DMS79 (cell line): ENCODE measurements at places on chromosomes 5 and 9.

DNA sequence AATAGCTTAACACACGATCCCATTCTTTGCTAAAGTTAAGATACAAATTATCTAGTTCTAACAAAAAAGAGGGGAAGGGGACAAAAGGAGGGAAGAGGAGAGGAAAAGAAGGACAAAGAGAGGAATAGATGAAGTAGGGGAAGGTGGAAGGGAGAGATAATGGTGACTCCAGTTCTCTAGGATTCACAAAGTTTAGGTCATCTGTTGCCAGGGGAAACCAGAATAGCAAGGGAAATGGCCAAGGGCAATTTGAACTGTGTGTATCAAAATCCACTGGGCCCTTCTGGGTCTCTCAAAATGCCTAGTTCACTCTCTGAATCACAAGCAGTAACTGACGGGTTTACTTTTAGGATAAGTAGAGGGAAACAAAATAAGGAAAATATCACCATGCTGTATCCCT, 7.6 kb downstream of the SLC24A2 start:
- no peak for DNase-seq

- DNase-seq: no peak
These were observed 292.2 kb downstream of the GAS1 start for GRCh38 chr9:86655147-86655546.

DNA sequence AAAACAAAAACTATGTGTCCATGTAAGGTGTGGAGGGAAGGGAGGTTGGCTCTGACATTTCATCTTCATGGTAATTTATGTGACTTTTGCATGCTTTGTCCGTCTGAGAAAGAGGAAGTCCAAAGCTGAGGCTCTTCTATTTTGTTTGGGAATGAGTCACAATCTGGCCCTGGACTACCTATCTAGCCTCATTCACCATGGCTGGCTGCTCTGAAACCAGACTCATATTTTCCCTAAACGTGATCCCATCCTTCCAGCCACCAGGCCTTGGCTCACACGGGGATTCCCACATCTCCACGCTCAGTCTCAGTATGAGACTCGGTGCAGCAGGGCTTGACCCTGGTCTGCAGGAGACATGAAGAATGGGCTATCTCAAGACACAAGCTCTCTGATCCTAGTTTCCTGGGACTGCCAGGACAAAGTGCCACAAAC, 672.8 kb downstream of the ACTL7B start:
- DNase-seq: no peak

DNA sequence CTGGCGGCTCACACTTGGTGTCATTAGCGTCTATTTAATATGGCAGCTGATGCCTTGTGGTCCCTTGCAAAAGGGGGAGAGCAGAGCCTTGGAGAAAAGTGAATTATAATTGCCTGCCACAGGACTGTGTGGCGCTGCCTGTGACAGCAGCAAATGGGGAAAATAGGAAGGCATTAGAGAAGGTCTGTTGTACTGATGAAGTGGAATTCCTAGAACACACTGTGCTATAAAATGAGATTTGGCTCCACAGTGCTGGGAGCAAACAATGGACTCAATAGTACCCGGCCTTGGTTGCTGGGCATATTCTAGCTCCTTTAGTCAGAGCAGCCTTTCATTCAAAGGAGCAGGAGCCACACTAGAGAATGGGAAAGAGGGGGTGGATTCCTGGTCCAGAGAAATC, 21.3 kb downstream of the SEMA6A start:
- DNase-seq: no peak

GRCh38 chr5:107937204-107937603, 266.5 kb upstream of the EFNA5 start:
- no peak for DNase-seq

GRCh38 chr5:2603272-2603575, 148.3 kb downstream of the IRX2 start:
- no peak for DNase-seq

DNA sequence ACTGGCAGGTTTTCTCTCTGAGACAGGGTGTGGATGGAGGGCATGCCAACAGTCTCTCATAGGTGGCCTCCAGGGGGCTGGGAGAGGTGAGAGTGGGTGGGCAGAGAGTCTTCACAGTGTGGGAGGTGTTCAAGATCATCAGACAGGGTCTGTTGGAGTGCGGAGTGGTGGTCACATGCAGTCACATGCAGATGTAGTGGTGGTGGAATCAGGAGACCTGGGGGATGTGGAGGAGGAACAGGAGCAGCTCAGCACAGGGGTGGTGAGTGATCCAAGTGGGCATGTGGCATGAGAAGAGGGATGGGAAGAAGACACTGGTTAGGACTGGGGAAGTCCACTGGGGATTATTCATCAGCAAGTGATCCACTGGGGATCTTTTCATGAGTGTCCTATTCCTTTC, 5.8 kb downstream of the GM2A start:
- DNase-seq: no peak

GRCh38 chr5:40521108-40521785, 158.5 kb upstream of the PTGER4 start:
- no peak for DNase-seq

DNA sequence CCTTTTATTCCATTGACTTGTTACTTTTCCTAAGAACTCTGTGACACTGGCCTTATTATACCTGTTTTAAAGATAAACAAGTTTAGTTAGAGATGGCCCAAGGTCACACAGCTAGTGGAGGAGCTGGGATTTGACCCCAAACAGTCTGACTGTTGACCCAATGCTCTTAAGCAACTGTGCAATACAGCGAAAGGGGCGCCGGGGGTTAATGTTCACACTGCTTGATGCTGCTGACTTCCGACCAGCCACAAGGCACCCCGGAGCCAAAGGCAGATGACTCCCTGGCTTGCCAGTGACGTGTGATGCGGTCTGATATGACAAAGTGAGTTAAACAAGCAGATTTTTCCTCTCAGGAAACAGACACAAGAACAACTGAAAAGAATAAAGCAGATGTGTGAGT, 23.9 kb downstream of the PIK3R1 start:
- DNase-seq: no peak

DNA sequence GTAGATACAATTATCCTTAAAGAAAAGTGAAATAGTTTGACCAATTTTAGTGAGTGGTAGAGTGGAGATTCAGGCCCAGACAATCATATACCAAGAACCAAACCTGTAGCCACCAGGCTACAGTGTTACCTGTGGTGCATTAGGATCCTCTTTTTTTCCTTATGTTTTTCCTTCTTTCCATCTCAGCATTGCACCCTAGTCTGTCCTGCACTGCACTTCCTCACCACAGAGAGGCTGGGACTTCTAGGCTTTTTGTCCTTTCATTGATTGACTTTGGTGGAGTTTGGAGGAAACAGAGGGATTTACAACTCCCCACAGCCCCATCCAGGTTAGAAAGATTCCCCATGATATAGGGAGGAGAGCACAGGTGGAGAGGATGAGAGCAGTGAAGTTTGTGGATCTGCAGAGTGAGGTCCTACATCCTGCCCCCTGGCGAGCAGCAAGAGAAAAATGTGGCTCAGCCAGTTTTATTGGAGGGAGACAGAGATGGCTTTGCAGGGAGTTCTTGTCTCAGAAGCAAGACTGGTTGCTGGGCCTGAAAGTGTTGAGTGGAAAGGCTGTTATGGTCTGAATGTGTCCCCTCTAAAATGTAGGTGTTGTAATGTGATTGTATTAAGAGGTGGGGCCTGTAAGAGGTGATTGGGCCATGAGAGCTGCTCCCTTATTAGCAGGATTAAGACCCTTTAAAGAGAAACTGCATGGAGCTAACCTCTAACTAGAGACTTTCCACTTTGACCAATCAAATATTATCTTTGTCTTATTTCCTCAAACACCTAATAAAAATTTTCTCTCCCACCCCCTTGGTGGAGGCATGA, 36.2 kb downstream of the KIF4B start:
- no peak for DNase-seq

GRCh38 chr9:38254756-38255155, 137.7 kb upstream of the ALDH1B1 start:
- DNase-seq: no peak

- no peak for DNase-seq
These were observed 499.1 kb downstream of the DMAC1 start for GRCh38 chr9:7300484-7300883.

GRCh38 chr9:98917746-98918487, 25.8 kb upstream of the COL15A1 start:
- no peak for DNase-seq

GRCh38 chr5:146079695-146080373, 25.5 kb downstream of the PLAC8L1 start:
- no peak for DNase-seq

GRCh38 chr5:132383261-132383660, 13.8 kb downstream of the SLC22A5 start:
- DNase-seq: no peak

- no peak for DNase-seq
These were observed 935.7 kb upstream of the NUDT12 start for GRCh38 chr5:104498281-104498680.

DNA sequence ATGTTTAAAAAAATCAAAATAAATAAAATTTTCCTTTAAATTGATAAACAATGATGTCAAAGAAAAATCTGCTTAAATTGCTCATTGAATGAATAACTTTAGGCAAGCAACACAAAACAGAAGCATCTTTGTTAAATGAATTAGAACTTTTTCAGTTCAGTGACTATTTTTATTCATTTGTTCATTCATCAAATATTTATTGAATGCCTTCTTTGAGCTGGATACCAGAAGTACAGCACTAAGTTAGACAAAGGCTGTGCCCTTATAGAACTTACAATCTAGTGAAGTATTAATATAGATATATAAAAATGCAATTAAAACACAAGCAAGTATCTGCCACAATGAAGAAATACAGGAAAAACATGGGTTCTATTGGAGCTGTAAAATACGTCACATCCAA, 10.8 kb downstream of the FNIP1 start:
- no peak for DNase-seq

GRCh38 chr5:143165049-143165880, 238.2 kb downstream of the NR3C1 start:
- DNase-seq: no peak

GRCh38 chr9:1298046-1298445, 247.9 kb downstream of the DMRT2 start:
- DNase-seq: no peak

- DNase-seq: no peak
These were observed 232.5 kb downstream of the PARP8 start for GRCh38 chr5:50898966-50899365.

- no peak for DNase-seq
These were observed 1.5 kb upstream of the CSF2 start for GRCh38 chr5:132072070-132072469.

GRCh38 chr5:150638488-150639376, 1.7 kb upstream of the SYNPO start:
- no peak for DNase-seq

GRCh38 chr9:133734590-133735414, 3.4 kb downstream of the SARDH start:
- no peak for DNase-seq

GRCh38 chr9:116409129-116409528, 255.5 kb downstream of the PAPPA start:
- no peak for DNase-seq

GRCh38 chr9:129038109-129038852, 1.9 kb downstream of the MIGA2 start:
- DNase-seq: no peak

DNA sequence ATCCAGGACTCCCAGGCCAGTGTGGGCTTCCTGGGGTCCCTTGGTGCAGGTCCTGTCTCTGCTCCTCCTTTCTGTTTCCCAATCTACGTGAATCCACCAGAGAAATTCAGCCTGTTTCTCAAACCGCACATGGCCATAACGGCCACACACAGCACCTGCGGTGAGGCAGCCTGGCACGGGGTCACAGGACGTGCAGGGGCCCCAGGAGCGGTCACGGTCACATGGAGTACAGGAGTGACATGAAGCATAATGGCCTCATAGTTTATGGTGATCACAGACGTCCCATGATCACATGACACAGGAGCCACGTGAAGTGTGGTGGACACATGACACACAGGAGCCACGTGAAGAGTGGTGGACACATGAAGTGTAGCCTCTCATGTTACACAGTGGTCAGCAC, 248.5 kb upstream of the IRX4 start:
- no peak for DNase-seq

DNA sequence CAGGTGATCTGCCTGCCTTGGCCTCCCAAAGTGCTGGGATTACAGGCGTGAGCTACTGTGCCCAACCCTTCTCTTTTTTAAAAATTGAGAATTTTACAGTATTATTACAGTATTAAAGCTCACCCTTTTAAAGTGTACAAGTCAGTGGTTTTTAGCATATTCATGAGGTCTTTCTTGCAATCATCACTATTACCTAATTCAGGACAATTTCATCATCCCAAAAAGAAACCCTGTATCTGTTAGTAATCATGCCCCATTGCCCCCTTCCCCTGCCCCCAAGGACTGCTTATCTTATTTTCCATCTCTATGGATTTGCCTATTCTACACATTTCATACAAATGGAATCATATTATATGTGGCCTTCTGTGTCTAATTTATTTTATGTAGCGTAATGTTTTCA, 22.6 kb upstream of the MEGF9 start:
- no peak for DNase-seq

DNA sequence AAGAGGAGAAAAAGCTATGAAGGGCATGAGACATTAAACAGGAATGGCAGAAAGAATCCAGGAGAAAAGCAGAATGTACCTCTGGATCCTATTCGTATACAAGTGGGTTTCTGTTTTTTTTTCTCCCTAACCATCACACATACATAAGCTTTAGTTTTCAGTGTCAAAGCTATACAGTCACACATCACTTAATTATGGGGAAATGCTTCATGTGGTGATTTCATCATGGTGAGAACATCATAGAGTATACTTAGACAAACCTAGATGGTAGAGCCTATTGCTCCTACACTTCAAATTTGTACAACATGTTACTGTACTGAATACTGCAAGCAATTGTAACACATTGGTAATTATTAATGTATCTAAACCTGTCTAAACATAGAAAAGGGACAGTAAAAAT, 290.6 kb downstream of the AOPEP start:
- DNase-seq: no peak

DNA sequence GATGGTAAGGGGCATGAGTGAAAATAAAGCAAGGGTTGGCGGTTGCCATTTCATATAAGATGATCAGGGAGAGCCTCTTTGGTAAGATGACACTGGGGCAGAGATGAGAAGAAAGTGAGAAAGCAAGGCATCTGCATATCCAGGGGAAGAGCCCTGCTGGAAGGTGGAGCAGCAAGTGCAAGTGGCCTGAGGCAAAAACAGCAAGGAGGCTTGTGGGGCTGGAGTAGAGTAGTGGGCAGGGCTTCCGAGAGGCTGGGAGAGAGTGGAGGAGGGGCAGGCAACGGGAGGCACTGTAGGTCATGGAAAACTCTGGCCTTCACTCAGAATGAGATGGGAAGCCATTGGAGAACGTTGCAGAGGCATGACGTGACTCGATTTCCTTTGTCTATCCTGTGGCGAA, 199.2 kb downstream of the ARHGEF28 start:
- DNase-seq: no peak

DNA sequence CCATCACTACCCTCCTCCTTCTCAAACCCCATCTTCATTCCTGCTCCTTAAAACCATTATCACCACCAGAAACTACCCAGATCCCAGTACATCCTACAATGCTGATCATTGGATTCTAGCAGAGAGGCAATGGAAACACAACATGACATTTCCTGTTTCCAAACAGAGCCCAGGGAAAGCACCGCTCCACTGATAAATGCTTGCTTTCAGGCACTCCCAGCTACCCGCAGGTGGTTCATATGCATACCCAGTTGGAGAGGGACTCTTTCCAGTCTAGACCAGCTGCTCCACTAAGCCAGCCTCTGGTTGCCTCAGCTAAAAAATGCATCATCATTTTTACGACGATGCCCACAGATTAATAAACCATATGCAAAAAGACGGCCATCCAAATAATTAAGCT, 39.2 kb upstream of the ACO1 start:
- no peak for DNase-seq
